ENCODE measurements at places on chromosomes 7 and 10.

GRCh38 chr10:72637398-72637857 lies 11.5 kb upstream of the MICU1 start:
- DNase-seq = no peak

GRCh38 chr7:106671160-106671559 lies 10.2 kb upstream of the CCDC71L start:
- DNase-seq = no peak

GRCh38 chr7:135077642-135078041 lies 70.2 kb upstream of the TMEM140 start:
- DNase-seq = no peak

DNA sequence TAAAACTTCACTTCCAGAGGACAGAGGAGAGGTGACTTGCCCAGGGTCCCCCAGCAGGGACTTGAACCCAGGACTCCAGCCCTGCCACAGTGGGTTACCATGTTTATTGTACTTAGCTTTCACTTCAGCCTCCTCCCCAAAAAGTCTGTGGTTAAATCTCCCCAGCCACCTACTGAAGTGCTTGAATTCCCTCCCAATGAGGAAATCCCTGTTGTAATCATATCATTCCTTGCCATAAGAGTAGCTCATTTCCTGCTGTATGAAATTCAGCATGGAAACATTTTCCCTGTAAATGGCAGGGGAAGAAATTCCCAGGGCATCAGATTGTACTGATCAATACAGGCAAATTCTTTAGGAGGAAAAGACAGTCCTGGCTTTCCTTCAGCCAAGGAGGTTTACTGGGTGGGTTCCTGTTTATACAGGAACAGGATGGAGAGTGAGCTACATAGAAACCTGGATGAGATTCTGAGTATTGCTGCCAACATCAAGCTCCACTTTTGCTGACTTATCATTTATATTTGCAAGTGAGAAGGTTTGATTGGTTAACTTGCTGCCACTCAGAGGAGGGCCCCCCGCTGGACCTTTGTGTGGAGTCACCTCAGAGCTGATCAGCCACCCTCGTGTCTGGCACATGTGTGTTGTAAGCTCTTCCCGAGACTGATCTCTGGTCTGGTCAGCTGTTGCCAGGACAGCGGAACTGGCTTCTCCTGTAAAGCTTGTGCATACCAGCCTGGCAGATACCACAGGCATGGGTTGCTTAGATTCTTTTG lies 16.4 kb upstream of the PDZD8 start:
- no peak for DNase-seq

- DNase-seq = peak; percentile 17
Measured at GRCh38 chr10:58733436-58733835, 220.8 kb downstream of the BICC1 start.

GRCh38 chr10:21531164-21531563 lies 2.9 kb upstream of the MLLT10 start:
- DNase-seq = no peak

GRCh38 chr7:133081119-133081598 lies 731 bp downstream of the CHCHD3 start:
- DNase-seq = no peak

DNA sequence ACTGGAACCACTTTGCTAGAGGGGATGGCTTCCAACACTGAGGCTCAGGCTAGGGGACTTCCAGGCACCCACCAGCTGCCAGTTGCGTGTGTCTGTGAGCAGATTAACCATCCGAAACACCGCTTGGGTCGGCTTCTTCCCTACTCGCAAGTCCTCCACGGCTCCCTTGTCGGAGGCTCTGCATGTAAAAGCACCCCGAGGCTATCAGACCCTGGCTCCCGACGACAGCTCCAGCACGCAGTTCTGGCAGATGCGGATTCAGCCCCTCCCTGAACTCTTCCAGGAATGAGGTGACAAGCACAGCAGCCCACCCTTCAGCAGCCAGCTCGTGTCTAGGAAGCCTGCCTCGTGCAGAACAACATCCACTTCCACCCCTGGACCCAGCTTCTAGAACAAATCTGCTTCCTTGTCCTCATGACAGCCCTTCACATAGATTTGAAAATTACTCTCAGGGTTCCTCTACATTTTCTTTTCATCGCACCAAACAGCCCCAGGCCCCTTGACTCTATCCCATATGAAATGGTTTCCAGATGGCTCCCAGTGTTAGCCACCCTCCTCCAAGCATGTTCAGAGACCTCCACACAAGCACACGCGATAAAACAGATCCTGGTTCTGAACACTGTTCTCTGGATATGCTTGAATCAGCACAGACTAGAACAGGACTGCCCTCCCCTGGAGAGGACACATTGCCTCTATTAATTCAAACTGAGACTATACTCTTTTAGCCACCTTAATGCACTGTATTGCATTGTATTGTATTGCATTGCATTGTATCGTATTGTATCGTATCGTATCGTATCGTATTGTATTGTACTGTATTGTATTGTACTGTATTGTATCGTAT lies 44.6 kb downstream of the SLIT1 start:
- peak; percentile 61 for DNase-seq

GRCh38 chr7:74380720-74381119 lies 73.0 kb upstream of the GTF2IRD1 start:
- DNase-seq = no peak

DNA sequence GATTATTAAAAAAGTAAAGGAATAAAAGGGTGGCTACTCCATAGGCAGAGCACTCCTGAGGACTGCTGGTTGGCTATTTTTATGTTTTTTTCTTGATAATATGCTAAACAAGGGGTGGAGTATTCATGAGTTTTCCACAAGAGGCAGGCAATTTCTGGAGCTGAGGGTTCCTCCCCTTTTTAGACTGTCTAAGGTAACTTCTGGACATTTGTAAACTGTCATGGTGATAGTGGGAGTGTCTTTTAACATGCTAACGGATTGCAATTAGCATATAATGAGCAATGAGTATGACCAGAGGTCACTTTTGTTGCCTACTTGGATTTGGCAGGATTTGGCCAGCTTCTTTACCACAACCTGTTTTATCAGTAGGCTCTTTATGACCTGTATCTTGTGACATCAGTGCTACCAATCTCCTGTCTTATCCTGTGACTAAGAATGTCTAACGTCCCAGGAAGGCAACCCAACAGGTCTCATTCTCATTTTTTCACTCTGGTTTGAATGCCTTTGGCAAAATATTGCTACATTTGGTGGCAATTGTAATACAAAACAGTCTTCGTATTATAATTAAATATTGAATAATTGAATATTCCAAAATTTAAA lies 587.8 kb upstream of the POM121L12 start:
- DNase-seq = no peak

GRCh38 chr10:13092291-13093102 lies 7.5 kb upstream of the OPTN start:
- DNase-seq = no peak

DNA sequence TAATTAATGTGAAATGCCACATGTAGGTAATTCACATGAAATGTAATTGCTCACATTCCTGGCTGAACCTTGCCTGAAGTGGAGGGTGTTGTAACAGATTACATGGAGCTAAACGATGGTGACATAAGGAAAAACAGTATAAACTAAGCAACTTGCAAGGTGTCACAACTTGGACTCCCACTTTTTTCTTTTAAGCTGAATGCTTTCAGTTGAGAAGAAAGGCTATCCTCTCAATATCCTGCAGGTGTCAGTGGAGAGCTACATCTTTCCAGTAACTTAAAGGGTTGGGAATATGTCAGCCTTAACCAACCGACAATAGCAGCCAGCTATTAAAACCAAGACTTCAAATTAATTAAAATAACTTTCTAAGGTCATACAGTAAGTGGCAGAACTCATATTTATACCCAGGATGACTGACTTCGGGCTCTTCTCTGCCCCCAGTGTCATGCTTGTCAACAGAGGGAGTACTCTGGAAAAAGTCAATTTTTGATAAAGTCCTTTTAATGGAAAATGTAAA lies 33.7 kb downstream of the NRBF2 start:
- DNase-seq = no peak

GRCh38 chr7:27151341-27151930 lies 947 bp downstream of the HOXA3 start:
- no peak for DNase-seq

- DNase-seq = no peak
Measured at GRCh38 chr10:12193193-12193592, 2.5 kb downstream of the NUDT5 start.

GRCh38 chr7:129862682-129863081 lies 90.1 kb downstream of the UBE2H start:
- no peak for DNase-seq

DNA sequence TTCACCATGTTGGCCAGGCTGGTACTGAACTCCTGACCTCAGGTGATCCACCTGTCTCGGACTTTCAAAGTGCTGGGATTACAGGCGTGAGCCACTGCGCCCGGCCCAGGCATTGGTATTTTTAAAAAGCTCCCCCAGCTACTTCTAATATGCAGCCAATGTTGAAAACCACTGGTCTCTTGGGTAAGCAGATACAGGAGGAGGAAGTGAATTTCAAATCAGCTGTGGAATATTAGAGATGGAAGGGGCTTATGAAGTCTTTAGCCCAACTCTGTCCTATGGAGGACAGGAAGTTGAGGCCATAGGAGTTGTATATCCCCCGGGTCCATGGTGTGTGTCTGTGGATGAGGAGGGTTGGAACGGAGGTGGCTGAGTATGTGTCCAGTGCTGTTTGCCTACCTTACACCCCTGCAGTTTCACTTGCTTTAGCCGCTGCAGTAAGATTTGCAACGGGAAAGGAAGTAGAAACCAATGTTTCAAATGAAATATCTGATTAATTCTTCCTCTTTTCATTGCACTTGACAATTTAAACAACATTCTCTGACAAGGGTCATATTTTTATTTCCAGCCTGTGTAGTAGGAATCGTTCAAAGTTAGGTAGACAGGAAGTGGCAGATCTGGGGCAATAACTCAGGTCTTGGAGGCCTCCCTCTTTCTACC lies 3.4 kb downstream of the PDE6C start:
- DNase-seq = no peak

DNA sequence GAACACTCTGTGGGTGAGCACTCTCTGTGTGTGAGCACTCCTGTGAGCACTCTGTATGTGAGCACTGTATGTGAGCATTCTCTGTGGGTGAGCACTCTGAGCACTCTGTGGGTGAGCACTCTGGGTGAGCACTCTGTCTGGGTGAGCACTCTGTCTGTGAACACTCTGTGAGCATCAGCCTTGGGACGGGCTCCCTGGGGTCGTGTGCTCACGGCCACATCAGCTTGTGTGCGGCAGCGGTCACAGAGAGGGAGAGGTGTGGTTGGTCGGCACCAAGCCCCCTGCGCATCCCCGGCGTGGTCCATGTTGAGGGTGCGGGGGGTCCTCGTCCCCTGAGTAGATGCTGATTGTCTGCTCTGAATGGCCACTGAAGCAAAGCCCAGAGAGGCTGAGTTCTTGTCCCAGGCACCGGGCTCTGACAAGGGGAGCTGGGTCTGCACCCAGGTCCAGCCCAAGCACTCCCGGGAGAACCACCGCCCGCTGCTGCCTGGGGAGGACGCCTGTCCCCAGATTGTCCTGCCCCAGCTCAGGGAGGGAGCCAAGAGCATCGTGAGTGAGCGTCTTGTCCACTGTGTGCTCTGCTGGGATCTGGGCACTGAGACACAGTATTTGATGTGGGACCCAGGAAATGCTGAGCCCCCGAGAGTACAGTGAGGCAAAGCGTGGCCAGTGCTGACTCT lies 143.7 kb downstream of the DNAJB6 start:
- DNase-seq = no peak

GRCh38 chr7:38675494-38676106 lies 44.4 kb upstream of the AMPH start:
- no peak for DNase-seq

GRCh38 chr7:157129907-157130460 lies 8.7 kb upstream of the UBE3C start:
- no peak for DNase-seq

DNA sequence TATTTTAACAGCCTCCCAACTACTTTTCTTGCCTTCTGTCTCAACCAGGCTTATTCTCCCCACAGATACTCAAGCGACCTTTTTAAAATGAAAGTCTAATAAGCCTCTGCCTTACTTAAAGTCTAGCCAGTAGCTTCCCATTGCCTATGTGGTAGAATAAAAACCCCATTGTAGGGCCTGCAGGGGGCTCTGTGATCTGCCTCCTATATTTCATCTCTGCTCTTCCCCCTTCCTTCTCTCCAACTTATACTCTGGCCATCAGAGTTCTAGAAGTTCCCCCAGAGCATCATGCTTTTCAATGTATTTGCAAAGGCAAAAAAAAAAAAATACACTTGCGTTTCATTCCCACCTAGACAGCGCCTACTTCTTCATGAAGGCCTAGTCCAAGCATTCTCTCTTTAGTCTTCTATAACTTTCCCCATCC lies 167.7 kb upstream of the ADO start:
- no peak for DNase-seq

GRCh38 chr7:27186668-27187474 lies 1.8 kb upstream of the HOXA11 start:
- no peak for DNase-seq

All from glutamatergic neuron (in vitro differentiated cells).